ENCODE measurements at places on chromosomes 11 and 22.

DNA sequence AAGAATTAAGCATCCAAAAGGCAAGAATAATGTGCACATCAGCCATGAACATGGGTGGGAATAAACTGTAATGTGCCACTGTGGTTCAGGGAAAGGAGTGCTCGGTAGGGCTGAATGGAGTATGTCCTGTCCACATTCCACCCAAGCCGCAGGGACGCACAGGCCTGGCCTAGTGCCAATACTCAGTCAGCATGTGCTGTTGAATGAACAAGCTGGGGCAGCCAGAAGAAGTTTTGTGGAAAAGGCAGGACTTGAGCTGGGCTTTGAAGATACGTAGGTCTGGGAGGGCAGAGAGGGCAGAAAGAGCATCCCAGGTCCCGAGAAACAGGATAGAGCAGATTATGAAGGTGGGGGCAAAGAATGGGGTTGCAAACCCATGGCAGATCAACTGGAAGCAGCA is 60.0 kb upstream of the PLET1 start:
- peak; percentile 35 for DNase-seq

- no peak for DNase-seq
These were observed 1.5 kb downstream of the LSP1 start for GRCh38 chr11:1854132-1854948.

DNA sequence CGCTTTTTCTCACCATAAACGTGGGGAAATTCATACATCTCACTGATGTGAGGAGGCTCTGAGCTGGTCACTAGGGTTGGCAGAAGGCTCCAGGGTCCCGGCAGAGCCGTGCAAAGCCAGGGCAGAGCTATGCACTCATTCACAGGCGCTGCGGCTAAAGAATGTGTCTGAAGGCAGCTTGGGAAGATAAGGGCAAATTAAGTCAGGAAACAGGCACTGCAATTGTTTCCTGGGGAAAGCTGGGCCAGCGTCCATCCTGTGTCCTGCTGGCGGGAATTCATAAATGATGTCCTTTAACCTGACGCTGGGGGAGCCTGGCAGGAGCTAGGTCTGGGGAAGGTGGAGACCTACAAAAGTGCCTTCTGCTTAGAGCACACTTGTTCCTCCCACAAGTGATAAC is 27.6 kb downstream of the PKNOX2 start:
- no peak for DNase-seq

DNA sequence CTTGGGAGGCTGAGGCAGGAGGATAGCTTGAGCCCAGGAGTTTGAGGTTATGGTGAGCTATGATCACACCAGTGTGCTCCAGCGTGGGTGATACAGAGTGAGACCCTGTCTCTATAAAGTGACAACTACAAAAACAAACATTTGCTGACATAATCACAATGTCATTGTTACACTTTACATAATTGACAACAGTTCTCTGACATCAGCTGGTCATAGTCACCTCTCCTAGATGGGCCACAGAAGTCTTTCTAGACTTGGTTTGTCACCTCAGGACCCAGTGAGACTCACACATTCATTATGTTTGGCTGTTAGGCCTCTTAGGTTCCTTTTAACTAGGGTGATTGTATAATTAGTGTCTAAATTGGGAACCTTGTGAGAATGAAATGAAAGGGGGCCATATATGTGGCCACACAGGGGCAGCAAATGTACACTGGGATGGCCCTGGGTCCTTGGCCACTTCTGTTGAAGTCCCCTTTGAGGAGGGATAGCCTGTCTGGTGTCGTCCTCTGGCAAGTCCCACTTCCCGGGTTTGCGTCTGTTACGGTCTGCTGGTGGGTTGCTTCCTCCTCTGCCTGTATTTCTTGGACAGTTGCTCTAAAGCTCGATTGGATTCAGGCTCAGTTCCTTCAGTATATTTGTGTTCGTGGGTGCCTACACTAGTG is 5.8 kb upstream of the PPIL2 start:
- DNase-seq, result no peak

GRCh38 chr22:17586831-17587440 is 23.6 kb downstream of the SLC25A18 start:
- no peak for DNase-seq

GRCh38 chr11:6545917-6546605 is 49.0 kb downstream of the DNHD1 start:
- DNase-seq, result no peak

- no peak for DNase-seq
These were observed 1.3 kb upstream of the CD82 start for GRCh38 chr11:44564166-44564565.

DNA sequence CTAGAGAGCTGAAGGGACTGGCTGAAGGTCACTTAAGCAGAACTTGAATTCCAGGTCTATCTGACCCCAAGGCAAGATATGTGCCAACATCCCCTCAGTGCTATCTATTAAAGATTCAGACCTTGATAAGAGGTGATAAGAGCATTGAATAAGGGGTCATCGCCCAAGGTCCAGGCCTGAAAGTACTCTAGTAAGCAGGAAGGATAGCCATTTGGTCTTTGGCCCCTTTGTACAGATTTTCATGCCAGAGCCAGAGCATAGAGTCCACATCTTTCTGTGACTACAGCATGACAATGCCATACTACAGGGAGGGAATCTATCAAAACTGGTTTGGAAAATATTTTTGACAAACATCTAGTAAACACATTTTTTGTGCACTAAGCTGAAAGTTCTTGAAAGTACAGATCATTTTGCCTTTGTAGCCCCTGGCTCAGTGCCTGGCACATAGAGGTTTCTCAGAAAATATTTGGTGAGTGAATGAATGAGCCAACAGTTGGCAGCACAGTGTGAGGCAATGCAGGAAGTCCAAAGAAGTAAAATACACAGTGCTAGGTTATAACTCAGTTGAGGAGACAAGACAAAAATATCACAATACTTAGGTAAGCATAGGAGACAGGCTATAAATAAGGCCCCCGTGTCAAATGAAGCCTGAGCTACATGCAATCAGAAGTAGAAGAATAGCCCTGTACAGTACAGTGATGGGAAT is 15.1 kb upstream of the RRAS2 start:
- DNase-seq, result no peak

DNA sequence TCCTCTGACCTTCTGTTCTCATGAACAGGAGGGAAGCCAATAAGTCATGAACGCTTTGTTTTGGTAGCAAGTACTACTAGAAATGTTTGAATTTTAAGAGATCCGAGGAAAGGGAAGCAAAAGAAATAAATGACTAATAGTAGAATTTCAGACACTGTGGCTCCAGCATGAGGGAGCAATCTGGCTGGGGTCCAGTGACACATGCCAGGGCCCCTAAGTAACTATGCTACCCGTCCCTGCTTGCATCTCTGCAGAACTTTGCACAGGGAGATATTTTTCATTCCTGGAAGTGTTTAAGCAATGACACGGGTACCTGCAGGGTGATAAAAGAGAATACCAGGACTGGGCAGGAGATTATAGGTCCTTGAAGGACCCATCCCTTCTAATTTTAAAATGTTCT is 7.3 kb upstream of the ADAMTS8 start:
- DNase-seq, result no peak

DNA sequence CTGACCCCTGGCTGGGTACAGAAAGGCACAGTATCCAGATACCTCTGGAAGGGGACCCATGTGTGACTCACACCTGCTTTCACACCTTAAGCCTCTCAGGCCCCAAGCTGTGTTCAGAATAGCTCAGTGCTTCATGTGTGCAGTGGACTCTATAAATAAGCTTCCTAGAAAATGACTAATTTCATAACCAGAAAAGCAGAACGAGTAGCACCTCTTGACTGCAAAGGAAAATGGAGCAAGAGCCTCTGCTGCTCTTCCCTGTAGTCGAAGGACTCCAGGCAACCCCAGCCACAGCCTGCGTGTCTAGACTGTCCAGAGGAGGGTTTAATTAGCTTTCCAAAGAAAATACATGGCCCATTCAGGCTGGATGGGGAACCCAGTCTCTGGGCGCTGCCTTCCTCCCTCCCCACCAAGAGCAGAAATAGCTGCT is 23.1 kb downstream of the PTPN5 start:
- DNase-seq, result no peak

DNA sequence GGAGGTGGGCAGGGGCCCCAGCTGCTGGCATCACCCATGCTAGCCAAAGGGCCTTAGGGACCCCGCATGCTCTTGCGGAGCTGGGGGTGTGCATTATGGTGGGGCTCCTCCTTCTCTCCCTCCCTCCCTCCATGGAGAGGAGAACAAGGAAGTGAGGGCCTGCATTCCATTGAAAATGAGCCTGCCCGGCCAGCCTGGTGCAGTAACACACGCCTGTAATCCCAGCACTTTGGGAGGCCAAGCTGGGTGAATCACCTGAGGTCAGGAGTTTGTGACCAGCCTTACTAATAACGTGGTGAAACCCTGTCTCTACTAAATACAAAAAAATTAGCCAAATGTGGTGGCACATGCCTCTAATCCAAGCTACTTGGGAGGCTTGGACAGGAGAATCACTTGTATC is 22.4 kb downstream of the SNAP29 start:
- no peak for DNase-seq

GRCh38 chr11:93072229-93072914 is 102.9 kb downstream of the MTNR1B start:
- no peak for DNase-seq

GRCh38 chr22:17065433-17065832 is 19.4 kb upstream of the IL17RA start:
- no peak for DNase-seq

GRCh38 chr11:121721448-121721847 is 268.7 kb upstream of the SORL1-AS1 start:
- DNase-seq, result no peak

- no peak for DNase-seq
These were observed 189.3 kb downstream of the DBX1 start for GRCh38 chr11:19970944-19971343.

DNA sequence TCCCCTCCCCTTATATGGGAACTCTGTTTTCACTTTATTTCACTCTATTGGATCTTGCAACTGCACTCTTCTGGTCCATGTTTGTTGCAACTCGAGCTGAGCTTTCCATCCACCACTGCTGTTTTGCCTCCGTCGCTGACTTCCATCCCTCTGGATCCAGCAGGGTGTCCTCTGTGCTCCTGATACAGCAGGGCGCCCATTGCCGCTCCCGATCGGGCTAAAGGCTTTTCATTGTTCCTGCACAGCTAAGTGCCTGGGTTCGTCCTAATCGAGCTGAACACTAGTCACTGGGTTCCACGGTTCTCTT is 11.1 kb upstream of the CCDC117 start:
- DNase-seq, result no peak

- no peak for DNase-seq
These were observed 19.4 kb downstream of the RSPH14 start for GRCh38 chr22:23122216-23122957.

GRCh38 chr22:27391092-27391770 is 410.3 kb downstream of the MN1 start:
- DNase-seq, result no peak

DNA sequence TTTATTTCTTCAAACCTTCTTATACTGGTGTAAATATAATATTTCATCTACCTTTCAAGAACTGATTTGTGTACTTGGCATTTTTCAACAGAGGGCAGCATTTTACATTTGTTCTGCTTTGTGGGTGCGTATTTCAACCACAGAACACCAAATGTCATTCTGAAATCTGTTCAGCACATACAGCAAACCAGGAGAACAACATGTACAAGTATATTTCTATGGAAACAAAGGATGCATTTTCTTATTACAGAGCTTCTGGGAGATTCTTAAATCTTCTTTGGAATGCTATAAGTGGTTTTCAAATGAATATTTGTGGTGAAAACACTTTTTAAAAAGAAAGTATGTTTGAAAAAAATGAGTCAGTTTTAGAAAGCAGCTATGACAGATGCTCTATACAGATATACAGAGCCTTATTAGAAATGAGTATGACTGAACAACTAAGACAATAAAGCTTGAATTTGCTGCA is 946.0 kb downstream of the FAM181B start:
- no peak for DNase-seq

DNA sequence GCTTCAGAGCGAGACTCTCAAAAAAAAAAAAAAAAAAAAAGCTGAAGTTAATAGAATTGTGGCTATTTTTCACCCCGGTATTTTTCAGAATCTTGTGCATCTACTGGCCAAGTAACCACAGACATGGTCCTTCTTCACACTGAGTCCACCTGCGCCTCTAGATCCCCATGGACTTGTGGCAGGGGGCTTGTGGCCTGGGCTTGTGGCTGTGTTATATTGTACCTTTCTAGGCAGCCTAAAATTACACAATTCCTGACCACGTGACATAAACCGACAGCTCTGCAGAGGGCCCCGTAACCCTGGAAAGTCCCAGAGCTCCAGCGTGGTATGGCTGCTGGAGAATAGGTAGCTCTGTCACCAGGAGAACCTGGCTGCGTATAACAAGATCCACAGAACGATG is 10.9 kb upstream of the NAALADL1 start:
- DNase-seq, result no peak

DNA sequence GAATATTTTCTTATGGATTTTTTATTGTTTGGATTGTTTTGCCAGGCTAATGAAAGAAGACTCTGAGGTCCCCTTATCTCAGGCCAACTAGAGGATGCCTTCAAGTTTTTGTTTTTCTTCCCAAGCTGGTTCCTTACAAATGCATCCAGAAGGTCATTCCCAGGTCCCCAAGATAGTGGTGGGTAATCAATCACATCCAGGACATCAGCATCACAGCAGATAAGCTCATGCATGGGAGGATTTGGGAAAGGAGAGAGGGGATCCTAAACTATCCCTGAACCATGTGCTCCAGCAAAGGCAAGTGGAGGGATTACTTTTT is 20.7 kb downstream of the FZD4 start:
- no peak for DNase-seq

- no peak for DNase-seq
These were observed 25.5 kb upstream of the NNMT start for GRCh38 chr11:114270531-114271270.

GRCh38 chr22:35677460-35678187 is 29.4 kb downstream of the APOL6 start:
- no peak for DNase-seq

- no peak for DNase-seq
These were observed 102.7 kb upstream of the OR9Q1 start for GRCh38 chr11:57920971-57921370.

GRCh38 chr11:32005786-32006416 is 85.0 kb upstream of the RCN1 start:
- no peak for DNase-seq

- DNase-seq, result no peak
These were observed 87.4 kb downstream of the HIPK3 start for GRCh38 chr11:33344611-33345010.

DNA sequence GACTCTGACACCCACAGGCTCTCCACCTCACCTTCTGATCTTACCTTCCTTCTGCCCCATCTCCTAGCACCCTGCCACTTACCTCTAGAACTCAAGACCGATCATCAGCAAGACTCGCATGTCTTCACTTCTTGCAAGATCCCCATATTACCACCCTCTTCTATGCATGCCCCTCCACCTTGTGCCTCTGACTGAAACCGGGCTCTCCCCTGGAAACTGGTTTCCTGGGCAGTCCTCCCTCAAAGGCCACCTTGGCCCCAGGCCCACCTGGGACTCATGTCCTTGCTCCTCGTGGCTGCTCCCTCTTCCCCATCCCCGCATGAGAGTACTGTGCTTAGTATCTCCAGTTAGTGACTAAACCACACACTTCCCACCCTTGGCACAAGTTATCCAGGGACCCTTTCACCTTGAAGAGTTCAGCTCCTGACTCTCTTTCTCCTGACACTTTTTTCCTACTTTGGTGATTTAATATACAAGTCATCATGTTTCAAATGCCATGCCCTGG is 136.7 kb downstream of the SPATA19 start:
- DNase-seq, result no peak
